ENCODE measurements at places on chromosomes 2 and 18.

DNA sequence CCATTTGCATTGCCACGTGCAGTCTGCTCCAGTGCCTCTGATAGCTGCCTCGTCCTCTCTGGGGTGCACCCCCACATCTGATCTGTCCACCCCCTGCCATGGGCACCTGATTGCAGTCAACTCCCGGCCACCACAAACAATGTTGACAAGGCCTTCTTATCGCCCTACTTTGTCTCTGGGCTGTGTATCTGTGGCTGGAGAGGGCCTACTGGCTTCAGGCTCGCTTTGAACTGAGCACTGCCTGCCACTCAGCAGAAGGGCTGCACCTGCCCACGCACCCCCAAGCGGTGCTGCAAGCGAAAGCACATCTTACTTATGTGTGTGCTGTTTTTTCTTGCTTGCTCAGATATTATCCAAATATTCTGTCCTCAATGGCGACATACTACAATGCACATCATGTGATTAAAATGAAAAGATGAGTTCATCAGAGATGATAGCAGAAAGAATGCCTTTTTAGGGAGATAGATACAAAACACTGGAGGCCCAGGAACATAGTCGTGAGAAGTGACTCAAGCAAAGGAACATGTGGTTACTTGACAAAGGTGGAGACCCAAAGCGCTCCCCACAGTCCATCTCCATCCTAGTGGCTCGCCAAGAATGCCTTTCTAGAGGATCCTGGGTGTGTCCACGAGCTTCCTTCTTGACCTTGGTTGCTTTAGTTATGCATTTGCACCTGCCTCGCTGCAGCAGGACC, 28.8 kb downstream of the FBLN7 start:
- no peak for DNase-seq

GRCh38 chr2:15825276-15825980, 114.9 kb upstream of the MYCN start:
- DNase-seq = no peak

DNA sequence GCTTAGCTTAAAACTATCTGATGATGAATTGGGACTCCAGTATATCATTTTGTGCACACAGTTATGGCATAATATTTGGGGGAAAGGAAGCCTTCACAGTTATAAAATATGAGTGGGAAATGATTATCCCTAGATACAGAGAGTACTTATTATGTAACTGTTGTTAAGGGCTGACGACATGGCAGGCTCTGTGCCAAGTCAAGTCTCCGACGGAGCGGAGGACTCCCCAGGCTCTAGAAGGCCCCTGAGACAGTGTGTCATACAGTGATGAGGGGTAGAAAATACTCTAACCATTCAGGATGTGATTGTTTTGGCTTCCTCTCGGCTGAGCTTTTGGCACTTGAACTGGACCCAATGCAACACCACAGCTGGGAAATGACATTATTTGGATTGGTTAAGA, 211.8 kb downstream of the SLC8A1 start:
- DNase-seq = peak; percentile 15

GRCh38 chr2:237573721-237574415, 7.5 kb downstream of the PRLH start:
- no peak for DNase-seq

DNA sequence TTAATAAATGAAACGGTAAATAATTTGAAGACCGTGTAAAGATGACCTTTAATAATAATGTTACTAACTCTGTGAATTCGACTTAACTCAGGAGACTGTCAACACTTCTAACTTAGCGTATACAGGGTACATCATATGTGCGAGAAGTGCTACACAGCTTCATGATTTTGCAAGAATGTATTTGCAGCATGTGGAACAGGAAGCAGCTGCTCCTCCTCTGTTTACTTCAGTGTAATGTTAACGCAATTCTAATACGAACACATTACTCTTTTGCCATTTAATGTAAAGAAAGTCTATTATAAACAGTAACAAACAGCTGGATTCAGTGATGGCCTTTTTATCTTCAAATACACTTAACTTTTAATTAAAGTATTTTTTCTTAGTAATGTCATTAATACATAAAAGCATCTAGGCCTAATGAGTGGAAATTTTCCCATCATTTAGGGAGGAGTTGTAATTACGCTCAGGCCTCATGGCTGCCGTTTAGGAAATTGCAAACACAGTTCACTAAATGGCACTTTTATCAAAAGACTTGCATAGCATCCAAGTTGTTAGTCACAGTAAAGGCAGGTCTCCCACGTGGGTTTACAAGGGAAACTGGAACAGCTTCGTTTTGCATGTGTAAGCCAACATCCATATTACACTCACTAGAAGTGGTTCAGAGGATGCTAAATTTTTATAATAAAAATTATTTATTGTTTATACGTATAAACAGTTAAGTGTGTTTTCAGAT, 635.7 kb downstream of the FBXO15 start:
- no peak for DNase-seq

DNA sequence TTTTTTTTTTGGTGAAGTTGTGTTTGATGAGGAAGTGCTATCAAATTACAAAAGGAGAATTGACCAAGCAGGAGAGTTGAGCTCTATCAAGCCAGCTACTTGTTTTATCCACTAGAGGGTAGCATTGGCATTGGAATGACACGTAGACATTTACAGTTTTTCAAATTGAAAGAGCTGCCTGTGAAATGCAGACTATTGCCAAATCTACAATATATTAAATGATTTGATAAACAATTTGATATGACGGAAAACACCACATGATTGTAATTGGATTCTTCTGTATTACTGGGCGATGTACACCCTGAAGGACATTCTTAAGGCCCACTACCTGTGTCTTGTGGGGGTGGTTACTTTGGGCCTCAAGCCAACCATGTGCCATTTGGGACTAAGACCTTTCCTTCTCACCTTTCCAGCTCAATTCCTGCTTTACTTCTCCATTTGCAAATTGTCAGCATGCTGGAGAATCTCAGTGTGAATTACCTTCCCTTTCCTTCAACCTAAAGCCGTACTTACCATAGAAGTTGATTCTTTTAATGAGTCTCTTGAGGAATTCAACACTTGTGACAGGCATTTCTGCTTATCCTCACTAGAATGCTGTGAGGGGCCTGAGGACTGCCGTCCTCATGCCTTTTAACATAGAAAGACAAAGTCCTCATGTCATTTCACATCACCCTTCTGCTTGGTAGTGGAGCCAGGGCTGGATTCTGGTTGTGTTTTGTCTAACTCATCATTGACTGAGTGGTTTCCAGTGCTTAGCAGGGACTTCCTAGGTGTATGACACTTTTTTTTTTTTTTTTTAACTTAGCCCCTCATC, 134.8 kb upstream of the THUMPD2 start:
- DNase-seq = peak; percentile 82

DNA sequence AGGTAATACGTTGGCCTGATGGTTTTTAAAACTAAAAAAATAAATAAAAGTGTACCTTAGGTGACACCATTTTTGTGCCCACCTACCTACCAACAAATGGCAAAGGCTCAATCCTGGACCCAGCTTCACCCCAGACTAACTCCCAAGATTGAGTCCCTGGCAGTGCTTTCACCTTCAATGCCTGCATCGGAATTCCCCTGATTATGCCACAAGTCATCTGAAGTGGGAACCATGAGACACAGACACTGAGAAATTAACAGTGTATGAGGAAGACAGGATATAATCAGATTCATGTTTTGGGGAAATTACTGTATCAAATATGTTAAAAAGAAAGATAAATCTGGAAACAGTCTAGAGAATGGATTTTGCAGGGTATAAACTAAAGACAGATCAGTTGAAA, 41.6 kb downstream of the ZBTB14 start:
- peak; percentile 89 for DNase-seq

DNA sequence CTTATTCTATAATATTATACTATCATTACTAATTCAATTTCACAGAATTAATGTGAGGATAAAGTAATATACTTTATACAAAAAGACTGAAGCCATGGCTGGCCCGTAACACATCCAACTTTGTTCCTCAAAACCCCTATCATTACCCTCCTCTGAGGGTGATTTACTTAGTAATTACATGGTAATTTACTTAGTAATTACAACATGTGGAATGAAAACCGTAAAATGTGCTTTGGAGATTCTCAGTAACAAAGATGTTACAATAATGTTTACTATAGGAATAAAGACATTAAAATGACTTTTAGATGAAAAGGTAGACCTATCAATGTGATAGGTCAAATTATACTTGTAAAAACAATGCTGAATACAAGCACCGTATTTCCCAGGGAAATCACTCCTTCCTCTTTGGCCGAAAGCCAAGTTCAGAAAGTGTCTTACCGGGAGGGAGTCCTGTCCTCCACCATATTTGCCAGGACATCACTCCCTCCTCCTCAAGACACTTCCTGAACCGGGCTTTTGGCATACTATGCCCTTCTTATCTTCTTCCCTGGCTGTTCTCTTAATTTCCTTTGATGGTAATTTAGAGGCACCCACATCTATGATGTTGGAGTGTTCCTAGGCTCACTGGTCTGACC, 1047.8 kb downstream of the SOCS6 start:
- no peak for DNase-seq

- no peak for DNase-seq
Measured at GRCh38 chr2:206820807-206821206, 55.4 kb downstream of the FASTKD2 start.

- no peak for DNase-seq
Measured at GRCh38 chr2:203347375-203347774, 19.2 kb downstream of the ABI2 start.

DNA sequence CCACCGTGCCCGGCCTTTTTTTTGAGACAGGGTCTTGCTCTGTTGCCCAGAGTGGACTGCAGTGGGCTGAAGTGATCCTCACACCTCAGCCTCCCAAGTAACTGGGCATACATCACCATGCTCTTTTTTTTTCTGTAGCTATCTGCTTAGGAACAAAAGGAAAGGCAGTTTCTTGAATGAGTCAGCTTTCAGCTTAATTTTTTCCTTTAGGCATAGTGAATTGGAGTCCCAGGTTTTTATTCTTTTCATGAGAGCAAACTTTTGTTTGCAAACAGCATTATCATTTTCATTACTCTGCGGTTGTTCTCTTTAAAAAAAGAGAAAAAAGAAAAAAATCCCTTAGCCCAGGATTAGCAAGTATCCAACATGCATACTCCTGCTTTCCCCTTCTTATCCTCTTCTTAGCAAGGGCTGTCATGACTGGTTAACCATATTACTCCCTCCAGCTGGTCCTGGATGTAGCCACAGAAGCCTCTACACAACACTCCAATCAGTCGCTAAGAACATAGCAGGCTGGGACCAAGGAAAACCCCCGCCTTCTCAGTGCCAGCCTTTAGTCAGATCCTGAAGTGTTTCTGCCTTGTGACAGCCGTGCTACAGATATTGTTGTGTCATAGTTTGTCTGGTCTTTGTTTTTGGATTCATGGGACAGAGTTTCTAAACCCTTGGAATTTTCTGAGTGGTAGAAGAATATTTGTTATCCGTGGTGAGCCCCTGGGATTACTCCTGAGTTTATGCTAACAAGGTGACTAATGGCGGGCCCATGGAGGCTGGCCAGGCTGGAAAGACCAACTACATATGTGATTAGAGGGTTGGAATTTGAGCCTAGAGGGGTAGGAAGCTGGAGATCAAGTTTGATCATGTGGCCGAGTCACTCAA, 23.3 kb upstream of the ST3GAL5 start:
- peak; percentile 70 for DNase-seq

DNA sequence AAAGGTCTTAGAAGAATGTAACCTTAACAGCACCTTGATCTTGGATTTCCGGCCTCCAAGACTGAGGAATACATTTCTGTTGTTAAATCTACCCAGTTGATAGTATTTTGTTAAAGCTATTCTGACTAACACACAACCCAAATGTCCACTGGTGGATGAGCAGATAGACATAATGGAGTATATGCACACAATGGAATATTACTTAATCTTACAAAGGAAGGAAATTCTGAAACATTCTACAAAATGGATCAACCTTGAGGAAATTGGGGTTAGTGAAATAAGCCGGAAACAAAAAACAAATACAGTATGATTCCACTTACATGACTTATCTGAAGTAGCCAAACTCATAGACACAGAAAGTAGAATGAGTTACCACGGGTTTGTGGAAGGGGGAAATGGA, 168.7 kb downstream of the ZNF804A start:
- no peak for DNase-seq

- no peak for DNase-seq
Measured at GRCh38 chr2:20104900-20105545, 53.6 kb upstream of the LAPTM4A start.

DNA sequence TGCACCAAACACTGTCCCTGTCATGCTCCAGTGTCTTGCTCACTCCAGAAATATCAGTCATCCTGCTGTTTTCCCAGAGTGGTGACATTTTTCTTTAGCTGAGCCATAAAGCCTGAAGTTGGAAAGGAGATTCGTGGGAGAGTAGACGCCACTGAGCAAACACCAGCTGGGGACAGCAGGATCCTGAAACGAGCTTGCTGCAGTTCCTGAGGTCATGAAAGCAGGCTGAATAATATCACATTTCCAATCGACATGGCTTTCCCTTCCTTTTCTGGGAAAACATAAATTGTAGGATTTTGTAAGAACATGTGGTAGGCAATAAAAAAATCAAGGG, 276.4 kb downstream of the CDCA7 start:
- DNase-seq = no peak

DNA sequence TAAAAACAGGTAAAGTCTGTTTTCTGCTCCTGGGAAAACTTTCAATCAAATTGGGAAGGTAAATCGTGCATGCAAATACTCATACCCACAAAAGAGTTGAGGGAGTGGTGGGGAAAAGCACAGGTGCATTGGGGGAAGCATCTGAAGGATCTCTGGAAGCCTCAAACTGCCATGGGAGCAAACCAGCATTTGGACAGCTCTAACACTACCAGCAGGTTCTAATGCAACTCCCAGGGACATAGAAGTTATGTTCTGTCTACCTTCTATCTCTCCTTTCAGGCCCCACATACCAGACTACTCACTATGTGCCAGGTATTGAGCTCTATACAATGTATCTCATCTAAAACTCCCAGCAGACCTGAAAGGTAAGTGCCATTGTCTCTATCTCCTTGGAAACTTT, 933.7 kb downstream of the NRXN1 start:
- no peak for DNase-seq

DNA sequence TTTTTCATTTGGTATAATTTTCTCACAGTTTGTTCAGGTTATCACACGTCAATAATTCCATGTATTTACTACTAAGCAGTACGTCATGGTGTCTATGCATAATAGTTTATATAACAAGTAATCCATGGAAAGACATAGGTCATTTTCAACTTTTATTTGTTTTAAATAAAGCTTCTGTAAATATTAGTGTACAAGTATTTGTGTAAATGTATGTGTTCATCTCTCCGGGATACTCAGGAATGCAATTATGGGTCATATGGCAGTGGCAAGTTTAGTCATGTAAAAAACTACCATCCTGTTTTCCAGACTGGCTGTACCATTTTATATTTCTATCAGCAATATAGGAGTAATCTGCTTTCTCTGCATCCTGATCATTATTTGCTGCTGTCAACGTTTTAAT, 231.1 kb upstream of the ZNF804A start:
- no peak for DNase-seq

DNA sequence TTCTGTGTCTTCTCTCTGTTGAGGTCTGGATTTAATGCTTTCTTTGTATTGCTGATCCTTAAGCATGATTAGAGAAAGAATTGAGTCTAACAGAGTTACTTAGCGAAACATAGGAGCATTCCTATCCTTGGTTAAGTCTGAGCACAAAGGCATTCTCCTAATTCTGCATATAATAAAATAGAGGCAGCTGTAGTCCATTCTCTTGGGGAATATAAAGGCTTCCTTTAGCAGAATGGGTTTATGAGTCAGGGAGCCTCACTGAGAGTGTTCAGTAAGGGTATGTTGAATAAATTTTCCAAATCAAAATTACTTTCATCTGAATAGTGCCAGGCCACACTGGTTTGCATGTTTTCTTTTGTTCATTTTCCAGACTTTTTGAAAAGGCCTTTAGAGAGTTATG, 101.5 kb downstream of the GALNT1 start:
- DNase-seq = no peak

- no peak for DNase-seq
Measured at GRCh38 chr2:127715778-127716449, 14.6 kb downstream of the SFT2D3 start.

- DNase-seq = no peak
Measured at GRCh38 chr2:143934626-143935481, 585.1 kb downstream of the ZEB2 start.
